ENCODE measurements at places on chromosomes 5 and 9.

DNA sequence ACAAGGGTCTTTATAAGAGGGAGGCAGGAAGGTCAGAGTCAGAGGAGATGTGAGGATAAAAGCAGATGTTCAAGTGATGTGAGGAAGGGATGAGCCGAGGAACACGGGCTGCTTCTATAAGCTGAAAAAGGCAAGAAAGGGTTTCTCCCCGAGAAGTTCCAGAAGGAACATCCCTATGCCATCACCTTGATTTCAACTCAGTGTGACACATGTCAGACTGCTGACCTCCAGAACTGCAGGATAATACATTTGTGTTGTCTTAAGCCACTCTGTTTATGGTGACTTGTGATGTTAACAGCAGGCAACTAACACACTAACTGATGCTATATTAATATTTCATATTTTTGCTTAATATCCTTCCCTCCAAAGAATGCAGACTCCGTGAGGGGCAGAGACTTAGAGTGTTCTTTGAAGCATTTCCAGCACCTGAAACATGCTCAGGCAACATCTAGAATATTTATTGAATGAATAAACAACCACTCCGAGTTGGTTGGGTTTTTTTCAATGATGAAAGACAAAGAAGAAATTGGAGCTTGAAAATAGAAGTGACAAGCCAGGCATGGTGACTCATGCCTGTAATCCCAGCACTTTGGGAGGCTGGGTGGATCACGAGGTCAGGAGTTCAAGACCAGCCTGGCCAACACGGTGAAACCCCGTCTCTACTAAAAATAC is 77.6 kb upstream of the ADRA1B start:
- DNase-seq, result no peak

DNA sequence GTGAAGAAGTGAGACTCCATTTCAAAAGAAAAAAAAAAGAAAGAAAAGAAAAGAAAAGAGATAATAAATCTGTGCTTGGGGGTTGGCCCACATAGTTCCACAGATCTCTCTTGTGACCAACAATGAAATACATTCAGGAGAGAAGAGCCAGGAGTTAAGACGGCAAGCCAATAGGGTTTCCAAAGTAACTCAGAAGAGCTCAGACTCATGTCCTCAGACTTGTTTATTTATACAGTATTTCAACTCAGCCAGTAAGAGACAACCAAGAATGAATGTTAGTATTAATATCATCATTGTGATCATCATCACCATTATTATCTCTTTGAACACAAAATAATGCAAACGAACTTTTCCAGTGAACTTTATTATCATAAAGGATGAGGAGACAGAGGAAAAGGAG is 140.2 kb downstream of the GLIS3 start:
- DNase-seq, result no peak

DNA sequence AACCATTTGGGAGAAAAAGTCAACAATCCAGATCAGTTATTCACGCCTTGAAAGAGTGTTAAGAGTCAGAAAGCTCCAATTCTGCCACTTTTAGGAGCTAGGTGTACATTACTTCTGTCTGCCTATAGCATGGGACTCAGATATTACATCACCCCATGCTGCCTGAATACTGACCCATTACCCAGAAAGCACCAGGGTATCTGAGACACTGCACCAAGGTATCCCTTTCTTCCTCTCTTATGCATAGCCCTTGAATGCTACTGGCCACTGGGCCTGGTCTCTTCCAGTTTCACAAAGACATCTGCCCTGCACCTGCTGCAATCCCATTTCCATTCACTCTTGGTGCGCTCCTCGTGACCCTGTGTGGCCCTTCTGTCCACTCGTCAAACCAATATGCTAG is 2.6 kb downstream of the STRBP start:
- no peak for DNase-seq

DNA sequence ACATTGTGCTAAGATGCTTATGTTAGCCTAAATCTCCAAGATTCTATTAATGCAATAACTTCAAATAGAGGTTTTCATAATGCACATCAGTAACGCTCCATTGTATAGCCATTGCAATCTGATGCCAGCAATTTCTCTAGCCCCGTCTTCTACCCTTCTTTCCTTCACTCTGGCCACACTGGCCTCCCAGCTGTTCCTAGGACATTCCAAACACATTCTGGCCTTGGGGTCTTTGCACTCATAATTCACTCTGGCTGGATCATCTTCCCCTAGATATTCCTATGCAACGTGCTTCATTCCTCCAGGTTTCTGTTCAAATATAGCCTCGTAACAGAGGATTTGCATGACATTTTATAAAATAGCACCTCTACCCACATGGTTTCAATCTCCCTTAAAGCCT is 23.3 kb downstream of the FAM81B start:
- DNase-seq, result no peak

DNA sequence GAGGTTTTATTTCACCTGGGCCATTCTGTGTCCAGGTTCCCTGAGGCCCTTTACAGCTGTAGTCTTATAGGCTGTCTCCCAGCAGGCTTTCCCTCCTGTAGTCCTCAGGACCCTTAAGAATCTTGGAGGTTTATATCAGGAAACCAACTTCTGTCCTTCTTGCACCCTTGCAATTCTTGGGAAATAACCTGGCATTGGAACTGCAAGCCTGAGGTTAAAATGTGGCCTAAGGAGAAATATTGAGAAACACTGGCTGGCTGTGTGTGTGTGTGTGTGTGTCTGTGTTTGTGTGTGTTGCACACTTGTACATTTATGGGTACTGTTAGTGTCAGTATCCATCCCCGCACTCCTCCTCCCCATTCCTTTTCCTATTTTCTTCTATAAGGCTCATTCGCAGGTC is 168.9 kb downstream of the PAPPA start:
- no peak for DNase-seq

GRCh38 chr9:9016597-9016996 is 1217.0 kb upstream of the DMAC1 start:
- no peak for DNase-seq

- no peak for DNase-seq
Measured at GRCh38 chr5:148312153-148312552, at the start of gene SPINK7. Gene SPINK7 (plus strand): TSS chr5:148312423. CDS start chr5:148312484, 61 bp downstream.

Data from activated CD8-positive, alpha-beta memory T cell treated with anti-CD3 and anti-CD28 coated beads for 1 hour (primary cell).